Testis (tissue), 5 donors: ENCODE measurements at places on chromosomes 3 and 15.

DNA sequence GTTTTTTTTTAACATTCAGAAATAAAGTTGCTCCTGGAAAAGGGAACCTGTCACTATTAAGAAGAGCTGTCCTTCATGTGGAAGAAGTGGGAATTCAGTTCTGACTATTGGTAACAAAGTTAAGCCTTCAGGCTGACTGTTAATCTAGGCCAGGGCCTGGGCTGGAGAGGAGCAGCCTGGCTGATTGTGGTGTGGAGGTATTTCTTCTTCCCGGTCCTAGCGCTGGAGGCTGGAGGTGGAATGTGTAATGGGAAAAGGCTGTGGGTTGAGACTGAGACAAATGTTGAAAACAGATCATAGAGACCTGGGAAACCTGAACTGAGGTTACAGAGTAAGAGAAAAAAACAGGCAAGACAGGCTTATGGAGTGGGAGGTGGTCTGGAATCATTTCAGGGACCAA lies 23.8 kb upstream of the SH3BP5 start:
- DNase-seq: no peak
- no peak overlapping the region for H3K4me3 ChIP-seq
- H3K4me1 ChIP-seq: peaks cover 16% of the 10 kb centered on the region
- H3K27ac ChIP-seq: no peak overlapping the region

DNA sequence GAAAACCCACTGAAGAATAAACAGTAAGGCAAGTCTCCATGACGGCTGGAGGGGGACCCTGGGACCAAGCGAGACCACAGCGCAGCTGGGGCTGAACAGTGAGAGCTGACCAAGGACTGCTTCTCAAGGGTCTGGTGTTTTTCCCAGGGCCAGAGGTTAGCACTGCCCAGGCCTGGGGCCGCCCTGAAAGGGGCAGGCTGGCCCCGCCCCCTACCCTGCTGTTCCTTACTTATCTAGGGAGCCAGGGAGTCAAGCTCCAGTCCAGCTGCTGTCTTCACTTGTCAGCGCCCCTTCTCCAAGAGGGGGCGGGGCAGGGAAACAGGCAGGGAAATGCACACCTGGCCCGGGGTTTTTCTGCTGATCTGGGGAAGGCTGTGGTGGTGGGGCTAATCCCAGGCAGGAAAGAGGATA lies 51.6 kb upstream of the HACD2 start:
- no peaks in the 10 kb centered on the region for H3K36me3 ChIP-seq
- H3K27me3 ChIP-seq: no peaks in the 10 kb centered on the region
- H3K27ac ChIP-seq: peak overlapping the region; percentile 89

DNA sequence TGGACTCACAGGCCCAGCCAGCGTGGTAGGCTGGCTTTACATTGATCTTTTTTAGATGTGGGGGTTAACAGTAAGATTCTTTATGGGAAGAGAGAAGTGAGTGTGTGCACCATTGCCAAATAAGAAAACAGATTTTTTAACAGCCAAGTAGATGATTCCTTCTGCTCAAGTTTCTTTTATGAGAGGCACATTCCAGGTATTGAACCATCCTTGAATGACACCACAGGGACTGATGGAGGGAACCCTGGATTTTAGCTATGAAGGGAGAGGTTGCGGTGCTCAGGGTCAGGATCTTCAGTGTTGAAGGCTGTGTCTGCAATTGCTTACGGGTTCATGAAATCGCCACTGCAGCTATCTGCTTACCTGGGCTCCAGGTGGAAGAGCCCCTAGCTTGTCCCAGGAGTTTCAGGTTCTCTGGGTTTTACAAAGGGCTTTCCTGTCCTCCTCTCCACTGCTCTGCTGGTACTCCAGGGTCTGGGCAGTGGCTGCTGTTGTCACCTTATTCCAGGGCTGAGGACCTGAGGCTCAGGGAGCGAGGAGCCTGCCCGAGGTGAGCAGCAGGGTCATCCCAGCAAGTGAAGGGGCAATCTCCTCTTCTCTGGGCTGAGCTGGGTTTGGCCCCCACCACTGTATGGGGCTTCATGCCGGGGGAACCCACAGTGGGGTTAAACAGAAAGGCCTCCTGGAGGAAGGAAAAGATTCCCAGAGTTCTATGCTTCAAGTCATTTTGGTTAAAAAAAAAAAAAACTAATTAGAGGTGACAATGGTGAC lies 53.4 kb downstream of the SMAD6 start:
- no peak for DNase-seq
- H3K27me3 ChIP-seq: no peaks in the 10 kb centered on the region
- H3K36me3 ChIP-seq: no peaks in the 10 kb centered on the region
- no peak overlapping the region for H3K27ac ChIP-seq

GRCh38 chr15:69134791-69135190 lies 25.6 kb upstream of the GLCE start:
- no peak overlapping the region for H3K4me3 ChIP-seq
- DNase-seq: no peak
- H3K4me1 ChIP-seq: no peaks in the 10 kb centered on the region
- H3K27ac ChIP-seq: no peak overlapping the region
- no peaks in the 10 kb centered on the region for H3K36me3 ChIP-seq

DNA sequence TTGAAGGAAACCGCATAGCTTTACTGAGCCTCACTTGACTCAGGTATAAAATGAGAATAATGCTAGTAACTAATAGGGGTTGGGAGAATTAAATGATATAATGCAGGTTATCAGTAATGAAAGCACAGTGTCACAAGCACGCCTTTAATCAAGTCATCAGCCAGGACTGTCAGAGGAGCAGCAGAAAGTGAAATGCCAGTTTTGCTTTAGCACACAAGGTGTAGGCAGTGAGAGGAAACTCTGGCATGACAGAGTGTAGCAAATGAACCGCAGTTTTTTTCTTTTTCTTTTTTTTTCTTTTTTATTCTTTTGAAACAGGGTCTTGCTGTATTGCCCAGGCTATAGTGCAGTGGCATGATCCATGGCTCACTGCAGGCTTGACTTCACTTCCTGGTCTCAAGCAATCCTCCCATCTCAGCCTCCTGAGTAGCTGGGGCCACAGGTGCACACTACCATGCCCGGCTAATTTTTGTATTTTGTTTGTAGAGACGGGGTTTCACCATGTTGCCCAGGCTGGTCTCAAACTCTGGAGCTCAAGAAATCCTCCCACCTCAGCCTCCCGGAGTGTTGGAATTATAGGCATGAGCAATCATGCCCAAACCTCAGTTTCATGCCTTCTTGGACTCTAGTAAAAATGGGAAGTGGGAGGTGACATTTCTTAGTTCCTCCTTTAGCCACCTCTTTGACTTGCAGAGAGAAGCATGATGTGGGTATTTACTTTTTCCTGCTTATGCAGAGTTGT lies 9.7 kb upstream of the SCAANT1 start:
- no peak overlapping the region for H3K27ac ChIP-seq
- H3K4me3 ChIP-seq: no peak overlapping the region
- H3K36me3 ChIP-seq: no peaks in the 10 kb centered on the region
- no peaks in the 10 kb centered on the region for H3K4me1 ChIP-seq
- no peak for DNase-seq

- no peaks in the 10 kb centered on the region for H3K36me3 ChIP-seq
- DNase-seq: no peak
- H3K4me1 ChIP-seq: no peaks in the 10 kb centered on the region
- H3K4me3 ChIP-seq: no peak overlapping the region
- H3K27me3 ChIP-seq: no peaks in the 10 kb centered on the region
These were observed 2.6 kb upstream of the GNB5 start for GRCh38 chr15:52193791-52194190.

DNA sequence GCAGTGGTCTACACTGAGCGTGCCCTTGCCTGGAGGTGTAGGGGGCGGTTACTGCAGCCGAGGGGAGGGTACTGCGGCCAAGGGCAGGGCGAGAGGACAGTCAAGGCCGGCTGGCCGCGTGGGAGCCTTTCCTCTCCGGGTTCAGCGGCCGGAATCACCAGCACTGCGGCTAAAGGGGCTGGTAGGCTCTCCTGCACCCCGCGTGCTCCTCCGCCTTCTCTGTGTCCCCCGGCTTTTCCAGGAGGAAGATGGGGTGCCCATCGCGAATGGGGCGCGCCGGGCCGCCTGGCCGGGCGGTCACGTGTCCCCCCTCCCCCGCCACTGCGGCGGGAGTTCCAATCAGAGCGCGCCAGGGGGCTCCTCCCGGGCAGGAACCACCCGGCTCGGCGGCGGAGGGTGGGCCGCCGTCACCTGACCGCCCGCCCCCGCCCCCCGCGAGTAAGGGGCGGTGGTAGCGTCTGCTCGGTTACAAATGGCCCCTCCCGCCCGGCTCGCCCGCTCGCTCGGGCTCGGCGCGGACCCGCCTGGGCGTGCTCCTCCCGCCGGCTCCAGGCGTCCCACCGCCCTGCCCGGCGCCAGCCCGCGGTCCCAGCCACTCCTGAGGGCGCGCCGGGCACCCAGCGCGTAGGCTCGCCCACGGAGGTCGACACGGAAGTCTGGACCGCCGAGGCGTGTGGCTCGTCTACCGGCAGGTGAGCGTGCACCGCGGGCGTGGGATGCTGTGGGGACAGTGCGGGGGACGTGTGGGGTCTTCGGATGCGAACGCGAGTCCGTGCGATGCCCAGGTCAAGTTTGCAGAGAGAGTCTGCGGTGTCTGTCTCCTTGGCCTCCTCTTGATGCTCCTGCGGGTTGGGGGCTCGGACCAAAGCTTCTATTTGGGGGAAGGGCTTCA lies 242.6 kb upstream of the TOPAZ1 start:
- H3K27ac ChIP-seq: no peak overlapping the region
- DNase-seq: peak; percentile 68
- peak overlapping the region; percentile 36 for H3K4me3 ChIP-seq

GRCh38 chr15:33026614-33027013 lies 167.9 kb downstream of the FMN1 start:
- no peak for DNase-seq
- no peak overlapping the region for H3K27ac ChIP-seq
- H3K4me1 ChIP-seq: no peaks in the 10 kb centered on the region

DNA sequence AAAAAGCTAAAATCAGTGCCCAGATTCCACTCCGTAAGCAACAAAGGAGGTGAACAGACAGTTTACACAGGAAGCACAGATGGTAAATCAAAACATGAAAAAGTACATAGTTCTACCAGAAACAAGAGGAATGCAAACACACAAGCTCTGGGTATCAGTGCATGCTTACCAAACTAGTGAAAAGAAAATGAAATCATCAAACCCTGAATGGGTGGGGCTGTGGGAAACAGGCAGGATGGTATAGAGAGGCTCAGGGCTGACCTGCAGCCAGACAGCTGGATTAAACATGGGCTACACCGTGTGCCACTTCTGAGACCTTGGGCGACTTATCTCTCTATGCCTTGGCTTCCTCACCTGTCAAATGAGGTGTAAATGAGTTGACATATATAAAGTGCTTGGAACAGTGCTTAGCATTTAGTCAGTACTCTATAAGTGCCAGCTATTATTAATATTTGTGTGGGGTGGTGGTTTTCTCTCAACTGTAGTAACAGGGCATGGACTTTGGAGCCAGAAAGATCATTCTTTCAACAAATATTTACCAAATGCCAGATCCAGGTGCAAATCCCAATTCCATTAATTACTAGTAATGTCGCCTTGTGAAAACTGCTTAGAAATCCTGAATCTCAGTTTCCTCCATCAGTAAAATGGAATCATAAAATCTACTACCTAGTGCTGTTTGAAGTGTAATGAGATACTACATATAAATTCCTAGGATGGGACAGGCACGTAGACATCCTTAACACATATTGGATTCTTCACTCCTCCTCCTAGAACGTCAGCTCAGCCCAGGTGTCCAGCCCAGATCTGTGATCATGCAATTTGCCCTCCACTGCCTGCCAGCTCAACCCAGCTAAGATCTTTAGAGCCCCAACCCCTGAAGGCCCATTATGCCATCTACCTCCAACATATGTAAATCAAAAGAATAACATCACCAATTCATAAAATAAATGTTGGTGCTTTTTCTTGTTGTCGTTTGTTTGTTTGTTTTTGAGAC lies 55.5 kb upstream of the SMAD3 start:
- H3K4me3 ChIP-seq: no peak overlapping the region
- H3K36me3 ChIP-seq: no peaks in the 10 kb centered on the region
- DNase-seq: no peak
- H3K27ac ChIP-seq: no peak overlapping the region
- H3K4me1 ChIP-seq: no peaks in the 10 kb centered on the region

- no peaks in the 10 kb centered on the region for H3K36me3 ChIP-seq
- no peaks in the 10 kb centered on the region for H3K27me3 ChIP-seq
- H3K27ac ChIP-seq: peak overlapping the region; percentile 41
- no peak overlapping the region for H3K4me3 ChIP-seq
These were observed 6.4 kb upstream of the EXOG start for GRCh38 chr3:38489766-38490165.

DNA sequence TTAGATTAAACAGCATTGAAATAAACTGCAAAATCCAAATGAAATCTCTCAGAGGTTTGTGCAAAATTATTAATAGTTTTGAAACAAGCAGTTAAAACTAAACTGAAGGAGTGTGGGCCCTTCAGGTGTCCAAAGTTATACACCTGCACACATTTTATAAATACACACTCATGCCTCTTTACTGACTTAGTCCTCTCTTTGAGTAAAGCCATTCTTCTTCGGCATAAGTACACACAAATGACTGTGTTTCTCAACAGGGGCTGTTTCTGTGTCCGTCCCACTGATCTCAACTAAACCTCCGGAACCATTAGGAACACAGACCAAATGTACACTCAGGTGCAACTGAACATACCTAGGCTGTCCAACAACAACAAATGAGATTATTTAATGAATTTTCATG lies 18.8 kb downstream of the MECOM start:
- H3K36me3 ChIP-seq: no peaks in the 10 kb centered on the region
- H3K27ac ChIP-seq: no peak overlapping the region
- no peak for DNase-seq
- H3K4me1 ChIP-seq: no peaks in the 10 kb centered on the region
- H3K4me3 ChIP-seq: no peak overlapping the region
- no peaks in the 10 kb centered on the region for H3K27me3 ChIP-seq

- no peak overlapping the region for H3K27ac ChIP-seq
- no peak overlapping the region for H3K4me3 ChIP-seq
- no peak for DNase-seq
- H3K4me1 ChIP-seq: peaks cover 26% of the 10 kb centered on the region
- no peaks in the 10 kb centered on the region for H3K27me3 ChIP-seq
These were observed 65.1 kb upstream of the LCTL start for GRCh38 chr15:66630801-66631351.

DNA sequence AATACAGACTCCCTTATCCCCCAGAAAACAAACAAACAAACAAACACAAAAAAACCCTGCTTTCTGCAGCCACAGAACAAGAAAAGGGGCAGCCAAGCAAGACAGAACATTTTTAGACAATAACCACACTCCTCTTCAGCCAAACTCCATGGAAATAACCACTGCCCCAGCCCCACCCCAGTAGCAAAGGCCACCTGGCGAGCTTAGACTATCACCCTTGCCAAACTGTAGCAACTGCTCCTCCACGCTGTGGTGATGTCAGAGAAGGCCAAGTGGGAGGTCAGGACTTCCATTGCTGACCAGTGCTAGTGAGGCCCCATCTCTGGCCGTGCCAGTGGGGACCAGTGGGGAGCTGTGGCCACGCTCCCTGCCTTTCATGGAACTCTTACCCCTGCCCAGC lies 60.3 kb upstream of the CHRNA7 start:
- no peaks in the 10 kb centered on the region for H3K27me3 ChIP-seq
- H3K4me1 ChIP-seq: no peaks in the 10 kb centered on the region
- no peak for DNase-seq
- no peak overlapping the region for H3K4me3 ChIP-seq
- no peaks in the 10 kb centered on the region for H3K36me3 ChIP-seq
